ENCODE measurements at places on chromosomes 3 and 15.

- DNase-seq = no peak
Measured at GRCh38 chr3:188807006-188807405, 364.8 kb upstream of the TPRG1 start.

GRCh38 chr3:134313847-134314587, 60.2 kb downstream of the AMOTL2 start:
- no peak for DNase-seq

- DNase-seq = peak; percentile 24
Measured at GRCh38 chr15:29090617-29091466, 178.8 kb downstream of the NSMCE3 start.

DNA sequence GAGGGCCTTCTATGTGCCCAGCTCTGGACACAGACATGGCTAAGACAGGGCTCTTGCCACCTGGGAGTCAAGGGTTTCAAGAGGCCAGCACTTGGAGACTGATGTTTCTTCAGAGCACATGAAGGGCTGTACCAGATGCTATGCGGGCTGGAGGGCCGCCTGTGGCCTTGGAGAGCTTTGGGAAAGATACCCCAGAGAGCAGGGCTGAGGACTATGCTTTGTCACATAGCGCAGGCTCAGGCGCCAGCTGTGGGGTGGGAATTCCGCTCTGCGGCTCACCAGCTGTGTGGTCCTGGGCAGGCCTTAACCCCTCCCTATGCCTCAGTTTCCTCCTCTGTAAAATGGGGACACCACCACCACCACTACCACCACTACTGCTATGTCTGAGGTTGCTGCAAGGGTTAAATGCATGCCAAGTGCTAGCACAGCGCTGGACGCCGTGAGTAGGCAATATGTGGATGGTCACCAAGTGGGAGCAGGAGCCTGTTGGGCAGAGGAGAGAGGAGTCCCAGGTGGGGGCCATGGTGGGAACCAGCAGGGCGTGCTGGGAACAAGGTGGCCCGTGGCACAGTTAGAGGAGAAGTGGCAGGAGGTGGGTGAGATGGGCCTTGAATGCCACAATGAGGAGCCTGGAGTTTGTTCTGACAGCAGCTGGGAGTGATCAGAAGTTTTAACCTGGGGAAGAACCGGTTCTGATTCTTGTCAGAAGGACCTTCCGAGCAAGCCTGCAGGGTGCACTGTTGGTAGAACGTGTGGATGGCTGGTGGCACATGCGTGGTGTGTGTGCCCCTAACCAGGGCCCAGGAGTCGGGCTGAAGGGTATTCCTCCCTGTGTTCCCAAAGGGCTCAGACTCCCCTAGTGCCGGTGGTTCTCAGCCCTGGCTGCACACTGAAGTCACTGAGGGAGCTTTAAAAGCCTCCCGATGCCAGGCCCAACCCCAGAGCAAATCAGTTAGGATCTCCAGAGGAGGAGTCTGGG, 41.7 kb downstream of the FEM1B start:
- DNase-seq = no peak

- peak; percentile 69 for DNase-seq
Measured at GRCh38 chr3:48435774-48436476, 4.0 kb downstream of the CCDC51 start.

DNA sequence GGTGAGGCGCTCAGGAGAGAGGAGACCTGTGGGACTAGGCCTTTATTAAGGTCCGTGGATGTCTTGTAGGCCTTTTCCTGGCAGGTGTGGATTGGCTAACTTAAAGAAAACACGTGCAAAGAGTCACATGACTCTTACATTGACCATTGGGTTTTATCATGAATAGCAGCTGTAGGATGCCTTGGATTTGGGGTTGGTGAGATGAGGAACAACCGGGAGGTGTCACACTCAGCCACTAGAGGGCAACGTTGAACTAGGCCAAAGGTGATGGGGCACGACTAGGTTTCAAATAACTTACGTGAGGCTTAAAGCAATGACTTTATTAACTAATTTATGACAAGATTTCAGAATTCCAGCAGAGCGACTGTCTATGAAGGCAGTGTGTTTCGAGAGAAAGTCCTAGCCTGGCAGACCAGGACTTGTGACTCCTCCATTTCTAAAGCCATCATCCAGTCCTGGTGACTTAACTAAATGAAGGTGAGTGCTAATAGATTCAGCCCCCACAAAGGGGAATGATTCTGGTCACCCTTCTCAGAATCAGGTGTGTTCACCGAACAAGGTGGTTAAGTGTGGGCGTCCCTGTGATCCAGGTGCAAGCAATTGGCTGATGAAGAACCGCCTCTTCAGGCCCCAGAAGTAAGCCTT, 345.6 kb downstream of the MCTP2 start:
- DNase-seq = no peak

- no peak for DNase-seq
Measured at GRCh38 chr3:78832785-78833204, 935.0 kb downstream of the ROBO1 start.

DNA sequence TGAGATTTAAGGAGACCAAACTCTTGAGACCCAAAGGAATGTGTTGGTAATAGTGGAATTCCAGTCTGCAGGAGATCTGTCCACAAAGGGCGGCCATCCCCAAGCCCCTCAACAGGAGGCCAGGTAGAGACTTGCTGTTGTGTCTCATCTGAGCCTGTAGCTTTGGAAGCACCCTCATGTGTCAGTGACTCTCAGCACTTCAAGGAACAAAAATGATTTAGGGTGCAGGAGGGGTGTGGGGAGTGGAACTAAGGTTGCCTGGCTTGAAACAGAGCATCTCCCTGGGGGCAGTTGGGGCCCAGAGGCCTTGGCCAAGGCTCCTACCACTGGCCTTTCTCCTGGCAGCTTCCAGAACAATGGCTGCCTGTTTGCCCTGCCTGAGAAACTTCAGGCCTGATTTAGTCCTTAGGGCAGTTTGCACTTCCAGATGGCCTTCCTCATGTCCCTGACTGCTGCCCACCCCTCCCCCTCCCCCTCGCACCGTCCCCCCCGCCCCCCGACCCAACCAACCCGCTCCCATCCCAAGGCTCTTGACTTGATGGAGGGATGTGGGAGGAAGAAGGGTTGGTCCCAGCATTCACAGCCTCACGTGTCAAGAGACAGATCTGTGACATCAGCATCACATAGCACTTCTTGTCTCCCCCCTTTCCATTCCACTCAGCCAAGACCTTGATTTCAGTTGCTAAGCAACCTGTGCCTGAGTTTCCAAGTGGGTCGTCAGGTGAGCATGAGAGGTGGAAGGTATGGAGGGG, 77.1 kb downstream of the CORO2B start:
- no peak for DNase-seq

DNA sequence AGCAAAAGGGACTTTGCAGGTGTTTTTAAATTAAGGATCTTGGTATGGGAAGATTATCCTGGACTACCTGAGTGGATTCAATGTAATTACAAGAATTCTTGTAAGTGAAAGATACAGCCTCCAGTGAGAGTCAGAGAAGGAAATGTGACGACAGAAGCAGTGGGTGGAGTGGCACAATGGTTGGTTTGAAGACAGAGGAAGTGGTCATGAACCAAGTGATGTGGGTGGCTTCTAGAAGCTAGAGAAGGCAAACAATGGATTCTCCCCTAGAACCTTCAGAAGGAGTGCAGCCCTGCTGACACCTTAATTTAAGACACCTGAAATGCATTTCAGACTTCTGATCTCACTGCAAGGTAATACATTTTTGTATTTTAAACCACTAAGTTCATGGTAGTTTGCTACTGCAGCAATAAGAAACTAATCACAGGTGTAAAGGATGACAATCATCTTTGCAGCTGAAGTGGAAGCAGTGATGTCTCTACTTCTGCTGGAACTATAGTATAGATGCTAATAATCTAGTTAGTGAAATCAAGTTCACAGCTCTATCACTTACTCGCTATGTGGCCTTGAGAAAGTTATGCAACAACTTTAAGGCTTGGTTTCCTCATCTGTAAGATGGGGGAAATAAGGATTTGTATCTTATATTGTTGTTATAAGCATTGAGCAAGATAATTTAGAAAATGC, 403.4 kb upstream of the SUCLG2 start:
- DNase-seq = no peak

GRCh38 chr3:176595307-176595706, 602.0 kb downstream of the TBL1XR1 start:
- no peak for DNase-seq

- no peak for DNase-seq
Measured at GRCh38 chr3:127495821-127496655, 94.5 kb downstream of the TPRA1 start.

DNA sequence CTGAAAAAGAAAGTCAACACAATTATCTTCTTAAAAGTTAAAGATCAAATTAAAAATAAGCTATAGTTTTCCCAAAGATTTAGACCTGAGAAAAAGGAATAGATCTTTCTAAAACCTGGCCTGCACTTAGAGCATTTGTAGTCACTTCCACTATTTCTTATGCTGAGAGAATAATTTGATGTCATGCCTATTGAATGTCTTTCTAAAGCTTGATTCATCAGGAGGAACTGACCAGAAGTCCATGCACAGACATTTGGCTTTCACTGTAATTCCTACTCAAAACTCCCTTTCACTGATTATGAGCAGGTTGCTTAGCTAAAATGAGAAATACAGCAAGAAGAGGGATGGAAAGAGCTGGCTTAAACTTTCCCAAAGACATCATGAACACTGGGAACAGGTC, 4.3 kb downstream of the GREM1 start:
- DNase-seq = no peak

DNA sequence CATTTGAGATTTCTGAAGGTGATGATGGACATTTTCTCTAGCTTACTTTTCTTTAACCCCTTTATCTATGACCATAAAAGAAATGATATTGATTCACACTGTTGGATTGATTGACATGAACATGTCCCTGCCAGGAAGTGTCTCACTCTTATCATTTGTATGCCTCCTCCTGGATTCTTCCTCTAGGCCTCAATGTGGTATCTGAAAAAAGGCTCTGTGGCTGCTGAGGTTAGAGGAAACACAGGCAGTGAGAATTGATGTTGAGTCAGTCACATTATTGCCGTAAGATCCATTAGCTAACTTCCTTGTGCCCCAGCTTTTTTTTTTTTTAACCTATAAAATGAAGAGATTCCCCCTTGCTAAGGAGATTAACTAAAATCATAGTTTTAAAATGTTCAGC, 8.0 kb upstream of the THRB start:
- DNase-seq = no peak

GRCh38 chr3:184486614-184487013, 75.0 kb upstream of the EPHB3 start:
- no peak for DNase-seq

DNA sequence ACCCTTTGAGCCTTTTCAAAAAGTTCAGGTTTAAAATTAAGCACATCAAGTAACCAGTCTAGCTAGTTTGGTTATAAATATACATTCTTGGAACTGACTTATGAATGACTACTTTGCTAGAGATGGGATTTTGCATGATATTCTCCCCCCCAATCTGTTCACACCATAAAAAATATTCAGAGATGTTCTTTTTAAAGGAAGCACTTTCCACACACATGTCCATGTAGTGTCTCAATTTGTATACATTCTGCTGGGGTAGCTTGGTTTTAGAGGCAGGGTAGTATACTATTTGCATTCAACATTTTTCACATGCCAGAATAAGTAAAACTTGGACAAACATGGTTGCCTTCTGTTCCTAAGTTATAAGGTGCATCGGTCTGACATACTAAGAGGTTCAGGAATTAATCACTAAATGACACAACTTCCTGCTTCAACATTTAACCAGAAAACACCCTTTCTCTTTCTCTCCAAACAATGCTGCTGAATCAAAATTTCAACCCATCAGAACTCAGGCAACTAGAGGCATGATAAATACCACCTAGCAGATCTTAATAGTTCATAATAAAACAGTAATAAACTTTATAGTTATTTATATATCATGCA, 57.0 kb downstream of the SUMF1 start:
- DNase-seq = no peak
